ENCODE measurements at places on chromosomes 4 and X.

DNA sequence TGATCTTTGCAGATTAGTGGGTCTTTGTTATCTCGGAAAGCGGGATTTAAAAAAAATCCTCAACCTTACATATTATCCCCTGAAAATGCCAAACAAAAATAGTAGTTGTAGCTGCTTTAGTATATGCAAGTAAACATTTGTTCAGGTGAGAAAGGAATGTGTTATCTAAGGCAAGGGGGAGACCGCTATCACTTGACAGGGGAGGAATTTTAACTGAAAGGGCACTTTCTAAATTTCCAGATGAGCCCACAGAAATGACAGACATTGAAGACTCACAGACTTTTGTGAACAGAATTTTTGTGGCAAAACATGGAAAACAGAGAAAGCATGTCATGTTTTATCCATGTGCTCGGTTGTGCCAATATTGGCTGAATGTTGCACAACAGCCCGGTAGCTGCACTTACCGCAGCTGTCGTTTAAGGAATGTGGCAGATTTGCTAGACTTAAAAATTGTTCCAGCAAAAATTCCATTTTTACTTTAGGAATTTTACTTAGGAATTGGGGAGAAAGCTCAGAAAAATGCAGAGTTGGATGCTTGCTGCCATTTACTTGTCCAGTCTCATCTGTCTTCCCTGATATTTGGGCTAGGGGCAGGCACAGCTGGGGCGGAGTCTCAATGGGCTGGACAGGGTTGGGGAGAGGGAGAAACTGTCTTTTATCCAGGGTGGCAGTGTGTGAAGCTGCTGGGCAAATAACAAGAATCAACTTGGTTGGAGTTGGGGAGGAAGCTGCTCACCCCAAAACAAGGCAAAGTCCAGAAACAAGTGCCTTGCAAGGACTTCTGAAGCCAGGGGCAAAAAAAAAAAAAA lies 94.6 kb upstream of the RPS6KA3 start:
- no peak for DNase-seq

DNA sequence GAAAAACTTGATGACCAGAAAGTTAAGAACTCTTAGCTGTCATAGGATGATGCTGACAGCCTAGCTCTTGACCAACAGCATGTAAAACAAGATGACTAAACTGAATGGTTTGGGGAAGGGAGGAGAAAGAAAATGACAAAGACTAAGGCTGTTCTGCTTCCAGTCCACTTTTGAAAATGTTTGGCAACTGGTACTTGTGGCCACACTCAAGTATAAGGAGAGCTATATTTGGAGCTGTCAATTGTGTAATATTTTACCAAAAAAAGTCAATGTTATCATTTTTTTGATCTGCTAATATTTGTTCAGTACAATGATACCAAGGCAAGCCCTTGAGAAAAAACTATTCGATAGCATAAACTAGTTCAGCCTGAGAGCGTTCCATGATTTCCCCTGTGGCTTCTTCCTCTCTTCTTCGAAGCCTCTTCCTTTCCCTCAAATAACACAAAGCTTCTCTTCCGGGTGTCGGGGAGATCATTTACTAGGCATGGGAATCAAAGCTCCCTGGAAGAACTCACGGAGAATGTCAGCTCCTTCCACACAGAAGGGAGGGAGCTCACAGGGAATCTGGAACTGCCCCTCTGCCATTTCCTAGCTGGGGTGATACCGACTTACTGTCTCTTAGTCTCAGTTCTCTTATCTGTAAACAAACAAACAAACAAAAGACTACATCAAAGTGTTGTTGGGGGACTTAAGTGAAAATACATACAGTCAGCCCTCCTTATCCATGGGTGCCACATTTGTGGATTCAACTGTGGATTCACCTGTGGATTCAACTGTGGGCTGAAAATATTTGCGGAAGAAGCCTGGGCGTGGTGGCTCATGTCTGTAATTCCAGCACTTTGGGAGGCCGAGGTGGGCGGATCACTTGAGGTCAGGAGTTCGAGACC lies 82.6 kb downstream of the SCD5 start:
- DNase-seq: no peak

DNA sequence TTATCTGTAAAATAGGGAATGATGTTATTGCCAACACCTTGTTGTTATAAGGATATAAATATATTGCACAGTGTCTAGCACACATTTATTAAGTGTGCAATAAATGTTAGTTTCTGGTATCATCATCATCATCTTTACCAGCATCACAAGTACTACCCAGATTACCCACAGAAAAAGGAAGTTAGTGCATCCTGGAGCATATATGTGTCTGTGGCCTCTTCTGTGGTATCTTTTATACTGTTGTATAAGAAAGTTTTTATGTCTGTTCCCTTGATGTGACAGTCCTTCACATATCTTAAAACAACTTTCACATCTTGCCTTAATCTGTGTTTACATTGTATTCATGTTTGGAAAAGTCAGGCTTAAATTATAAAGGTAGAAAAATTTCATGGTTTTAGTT lies 10.0 kb downstream of the EXOSC9 start:
- no peak for DNase-seq

- no peak for DNase-seq
Measured at GRCh38 chrX:13147733-13148132, 103.3 kb upstream of the FAM9C start.

GRCh38 chr4:168119890-168120289 lies 27.6 kb downstream of the ANXA10 start:
- no peak for DNase-seq

- no peak for DNase-seq
Measured at GRCh38 chr4:59258002-59258401, 1942.1 kb upstream of the ADGRL3 start.

GRCh38 chrX:69357317-69357716 lies 146.8 kb upstream of the NALF2 start:
- no peak for DNase-seq

DNA sequence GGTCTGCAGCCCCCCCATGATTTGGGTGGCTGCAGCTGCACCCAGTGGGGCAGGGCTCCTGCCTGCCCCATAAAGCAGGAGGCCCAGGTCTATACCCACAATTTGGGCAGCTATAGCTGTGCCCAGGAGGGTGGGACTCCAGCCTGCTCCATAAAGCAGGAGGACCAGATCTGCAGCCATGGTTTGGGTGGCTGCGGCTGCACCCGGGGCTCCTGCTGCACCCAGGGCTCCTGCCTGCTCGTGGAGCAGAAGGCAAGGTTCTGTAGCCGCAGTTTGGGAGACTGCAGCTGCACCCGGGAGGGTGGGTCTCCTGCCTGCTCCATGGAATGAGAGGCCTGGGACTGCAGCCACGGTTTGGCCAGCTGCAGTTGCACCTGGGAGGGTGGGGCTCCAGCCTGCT lies 81.1 kb downstream of the ATRX start:
- DNase-seq: no peak

- no peak for DNase-seq
Measured at GRCh38 chrX:73289039-73289438, 74.4 kb upstream of the NAP1L2 start.

- DNase-seq: no peak
Measured at GRCh38 chr4:37964734-37965457, 4.7 kb downstream of the PTTG2 start.

- no peak for DNase-seq
Measured at GRCh38 chr4:153418558-153418957, 47.6 kb upstream of the TMEM131L start.

DNA sequence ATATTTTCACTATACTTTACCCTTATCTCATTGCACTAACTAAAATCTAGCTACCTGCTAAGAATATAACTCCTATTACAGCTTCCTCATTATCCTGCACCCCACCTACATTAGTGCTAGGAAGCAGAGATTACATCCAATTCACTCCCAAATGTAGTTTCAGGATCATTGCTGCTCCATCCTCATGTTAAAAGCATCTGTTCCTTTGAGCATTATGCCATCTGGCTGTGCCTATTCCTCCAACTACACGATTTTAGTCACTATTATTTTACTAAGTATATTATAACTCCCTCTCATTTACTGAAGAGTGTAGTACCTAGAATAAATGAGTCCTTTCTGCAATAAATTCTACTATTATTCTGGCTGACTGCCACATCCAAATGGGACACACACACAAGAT lies 1586.9 kb downstream of the TECRL start:
- no peak for DNase-seq

GRCh38 chr4:25310803-25311166 lies 1.8 kb upstream of the ZCCHC4 start:
- no peak for DNase-seq

DNA sequence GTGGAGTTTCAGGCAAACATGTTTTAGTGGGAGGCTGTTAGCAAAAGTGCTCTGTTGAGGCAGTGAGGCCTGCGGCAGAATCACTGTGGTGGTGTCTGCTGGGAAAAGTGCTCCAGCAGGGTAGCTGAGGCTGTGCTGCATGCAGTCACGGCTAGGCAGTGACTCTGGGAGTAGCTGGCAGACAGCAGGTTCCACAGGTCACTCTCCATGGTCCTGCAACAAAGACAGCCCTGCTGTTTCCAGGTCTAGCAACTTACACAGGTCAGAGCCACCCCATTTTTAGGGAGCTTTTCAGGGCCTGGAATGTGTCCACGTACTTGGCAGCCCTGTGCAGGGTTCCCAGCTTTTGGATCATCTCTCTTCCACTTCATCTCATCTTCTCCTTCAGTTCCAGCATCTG lies 184.3 kb downstream of the NAA11 start:
- DNase-seq: peak; percentile 72

DNA sequence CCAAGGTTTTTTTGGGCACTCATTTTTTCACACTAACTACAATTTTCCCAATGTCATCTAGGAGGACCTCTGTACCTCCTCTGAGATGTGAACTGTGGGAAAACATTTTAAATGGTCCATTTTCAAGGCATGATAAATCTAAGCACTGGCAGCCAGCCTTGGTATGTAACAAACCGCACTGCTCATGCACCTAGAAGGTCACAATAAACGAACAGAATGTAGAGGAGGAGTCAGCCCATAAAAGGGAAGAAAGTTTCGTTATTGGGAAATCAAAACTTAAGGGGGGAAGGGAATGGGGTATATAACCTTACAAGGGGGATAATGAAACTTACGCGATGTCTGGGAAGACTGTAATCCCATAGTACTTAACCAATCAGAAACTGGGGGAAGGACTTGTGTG lies 16.4 kb downstream of the COX18 start:
- DNase-seq: no peak

- DNase-seq: no peak
Measured at GRCh38 chrX:65601126-65601525, 66.3 kb upstream of the MSN start.

GRCh38 chr4:99405433-99406115 lies 29.6 kb downstream of the ADH7 start:
- peak; percentile 47 for DNase-seq

- DNase-seq: no peak
Measured at GRCh38 chr4:129111919-129112318, 16.0 kb downstream of the C4orf33 start.

GRCh38 chrX:107025545-107025944 lies 25.5 kb upstream of the MORC4 start:
- peak; percentile 1 for DNase-seq

GRCh38 chr4:20119141-20119540 lies 132.6 kb upstream of the SLIT2 start:
- DNase-seq: no peak

GRCh38 chr4:11628093-11628725 lies 199.5 kb upstream of the HS3ST1 start:
- no peak for DNase-seq

DNA sequence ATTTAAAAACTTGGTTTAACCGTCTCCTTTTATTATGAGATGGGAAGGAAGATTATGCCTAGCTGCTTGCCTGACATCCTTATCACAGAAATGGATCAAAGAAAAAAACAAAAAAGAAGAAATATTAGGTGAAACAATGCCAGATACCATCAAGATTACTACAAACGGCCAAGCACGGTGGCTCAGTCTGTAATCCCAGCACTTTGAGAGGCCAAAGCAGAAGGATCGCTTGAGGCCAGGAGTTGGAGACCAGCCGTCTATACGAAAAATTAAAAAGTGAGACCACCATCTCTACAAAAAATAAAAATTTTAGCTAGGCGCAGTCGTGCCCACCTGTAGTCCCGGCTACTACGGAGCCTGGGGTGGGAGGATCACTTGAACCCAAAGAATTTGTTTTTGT lies 2.3 kb downstream of the FRYL start:
- DNase-seq: no peak

DNA sequence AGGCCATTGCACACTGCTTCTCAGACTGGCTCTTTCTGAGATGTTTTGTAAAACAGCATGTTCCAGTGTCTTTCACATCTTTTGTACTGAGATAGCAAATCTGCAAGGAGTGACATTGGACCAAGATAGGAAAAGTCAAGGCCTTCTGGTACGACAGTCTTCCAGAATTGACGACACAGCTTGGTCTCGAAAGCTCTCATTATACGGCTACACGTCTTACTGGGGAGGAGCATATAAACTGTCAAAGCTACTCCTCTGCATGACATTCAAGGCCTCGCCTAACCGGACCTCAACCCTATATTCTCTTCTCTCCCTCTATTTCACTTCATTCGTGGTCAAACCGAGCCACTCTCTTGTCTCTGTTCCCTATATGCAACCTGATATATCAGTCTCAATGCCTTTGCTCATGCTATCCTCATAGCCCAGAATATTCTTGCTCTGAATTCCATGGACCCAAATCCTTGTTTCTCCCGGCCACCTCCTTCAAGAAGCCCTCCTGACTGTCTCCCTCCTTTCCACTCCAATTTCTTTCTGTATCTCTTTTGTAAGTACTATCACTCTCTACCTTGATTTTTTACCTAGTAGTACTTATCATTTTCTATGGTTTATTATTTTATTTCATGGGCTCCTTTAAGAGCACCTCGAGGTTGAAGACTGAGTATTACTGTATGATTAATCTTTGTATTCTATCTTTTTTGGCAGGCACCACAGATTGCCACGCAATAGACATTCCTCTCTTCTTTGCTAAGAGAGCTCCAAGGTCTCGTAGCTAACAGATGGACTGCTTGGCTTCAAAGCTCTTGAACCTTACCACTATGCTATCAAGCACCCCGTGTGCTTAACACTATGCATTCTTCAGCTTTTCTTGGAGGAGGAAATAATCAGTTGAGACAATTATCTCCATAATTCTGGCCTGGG lies 35.1 kb downstream of the RBM47 start:
- DNase-seq: no peak

GRCh38 chr4:120971884-120972283 lies 49.4 kb upstream of the PRDM5 start:
- DNase-seq: no peak

GRCh38 chrX:46645614-46646013 lies 72.0 kb downstream of the CHST7 start:
- no peak for DNase-seq

DNA sequence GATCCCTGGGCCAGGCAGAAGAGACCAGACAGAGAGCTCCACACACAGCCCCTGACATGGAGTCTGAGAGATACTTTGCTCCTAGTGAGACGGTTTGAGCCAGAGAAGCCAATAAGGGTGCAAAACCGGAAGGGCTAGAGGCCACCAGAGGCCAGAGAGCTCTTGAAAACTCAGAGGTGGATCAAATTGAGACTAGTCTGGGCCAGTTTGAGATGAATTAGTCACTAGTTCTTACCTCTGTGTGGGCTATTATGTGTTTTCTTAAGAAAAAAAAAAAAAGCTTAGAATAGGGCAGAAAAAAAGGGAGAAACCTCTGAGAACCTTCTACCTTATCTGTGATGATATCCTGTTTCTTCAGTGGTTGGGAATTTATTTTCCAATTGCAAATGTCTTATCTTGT lies 110.4 kb upstream of the EDNRA start:
- no peak for DNase-seq

GRCh38 chrX:17028356-17028755 lies 81.9 kb downstream of the REPS2 start:
- DNase-seq: no peak
